ENCODE measurements at places on chromosomes 5 and 9.

DNA sequence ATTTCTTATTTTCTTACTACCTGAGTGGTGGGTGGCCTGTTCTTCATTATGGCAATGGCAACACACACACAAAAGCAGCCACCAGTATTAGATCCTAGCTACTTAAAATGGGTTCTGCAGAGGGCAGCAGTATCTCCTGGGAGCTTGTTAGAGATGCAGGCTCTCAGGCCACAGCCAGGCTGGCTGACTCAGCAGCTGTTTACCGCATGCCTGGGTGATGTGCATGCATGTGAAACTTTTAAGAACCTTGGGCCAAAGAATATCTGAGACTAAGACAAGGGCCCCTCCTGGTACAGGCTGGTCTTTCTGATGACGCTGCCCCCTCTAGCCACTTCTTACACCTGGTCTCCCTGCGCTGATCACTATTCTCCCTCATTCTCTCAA is 399.0 kb downstream of the MED10 start:
- DNase-seq, result no peak

- DNase-seq, result no peak
Measured at GRCh38 chr5:56143373-56143714, 89.8 kb downstream of the ANKRD55 start.

GRCh38 chr5:172496671-172497371 is 42.5 kb upstream of the SH3PXD2B start:
- no peak for DNase-seq

GRCh38 chr9:133772581-133772980 is 34.4 kb upstream of the SARDH start:
- no peak for DNase-seq

GRCh38 chr9:17531642-17532254 is 47.1 kb upstream of the SH3GL2 start:
- DNase-seq, result peak; percentile 50

DNA sequence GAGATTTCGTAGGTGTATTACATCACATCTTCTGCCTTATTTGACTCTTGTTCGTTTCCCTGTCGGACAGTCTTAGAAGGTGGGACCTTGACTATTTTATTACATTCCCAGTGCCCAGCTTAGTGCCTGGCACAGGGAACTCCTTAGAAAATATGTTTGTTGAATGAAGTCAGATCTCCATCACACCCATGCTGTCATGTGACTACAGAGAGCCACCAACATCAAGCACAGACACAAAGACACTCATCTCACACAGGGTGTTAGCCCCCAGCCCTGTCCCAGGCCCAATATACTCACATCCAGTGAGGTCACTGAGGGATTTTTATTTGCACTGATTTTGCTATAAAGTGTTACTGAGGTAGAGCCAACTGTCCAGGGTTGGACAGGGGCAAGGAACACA is 692 bp upstream of the SRA1 start:
- DNase-seq, result no peak

- DNase-seq, result no peak
Measured at GRCh38 chr5:174827558-174827957, 103.2 kb downstream of the MSX2 start.

GRCh38 chr5:111782216-111782615 is 25.2 kb upstream of the NREP start:
- DNase-seq, result no peak

GRCh38 chr9:8718121-8718725 is 918.6 kb upstream of the DMAC1 start:
- DNase-seq, result no peak

GRCh38 chr5:72353046-72353445 is 32.9 kb downstream of the PTCD2 start:
- DNase-seq, result no peak

- no peak for DNase-seq
Measured at GRCh38 chr5:148937830-148938521, 111.6 kb downstream of the ADRB2 start.

DNA sequence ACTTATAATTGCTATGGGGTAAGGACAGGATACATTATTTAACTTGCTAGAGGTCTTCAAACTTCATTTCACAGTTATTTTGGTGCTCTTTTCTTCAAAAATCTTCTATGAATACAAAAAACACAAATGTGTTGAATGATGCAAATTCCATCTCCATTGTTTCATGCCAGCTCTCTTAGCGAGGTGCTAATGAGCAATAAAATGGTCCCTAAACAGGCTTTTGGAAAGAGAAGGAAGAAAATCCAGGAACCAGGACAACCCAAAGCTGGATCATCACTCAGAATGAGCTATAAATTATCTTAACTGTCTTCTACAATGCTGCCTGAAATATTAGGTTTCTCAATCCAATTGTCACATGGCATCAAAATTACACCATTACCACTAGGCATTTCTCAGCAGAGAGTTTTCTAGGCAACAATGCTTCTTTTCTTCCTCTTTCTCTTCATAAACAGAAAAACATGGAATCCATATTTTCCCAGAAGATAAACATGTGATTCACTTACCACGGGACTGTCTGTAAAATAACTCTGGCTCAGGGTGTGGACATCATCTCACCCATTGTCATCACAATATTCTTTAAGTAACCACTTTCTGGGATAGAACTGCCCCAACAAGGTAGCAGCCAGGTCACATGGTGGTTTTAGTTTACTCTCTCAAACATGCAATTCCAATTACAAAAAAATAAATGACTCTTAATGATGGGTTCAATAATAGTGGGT is 249.4 kb downstream of the NPR3 start:
- no peak for DNase-seq

DNA sequence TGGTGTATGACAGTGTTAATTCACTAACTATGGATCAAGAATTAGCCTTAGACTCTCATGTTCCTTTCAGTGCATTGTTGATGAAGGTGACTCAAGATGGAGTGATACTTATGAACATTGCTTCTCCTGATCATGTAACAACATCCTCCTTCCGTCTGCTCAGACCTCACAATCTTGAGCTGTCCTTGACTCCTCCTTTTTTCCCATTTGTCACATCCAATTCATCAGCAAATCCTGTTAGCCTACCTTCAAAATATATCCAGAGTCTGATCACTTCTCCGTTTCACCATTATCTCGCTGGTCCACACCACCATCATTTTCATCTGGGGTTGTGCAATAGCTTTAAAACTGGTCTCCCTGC is 9.2 kb upstream of the SEMA6A start:
- no peak for DNase-seq

GRCh38 chr5:136457390-136458013 is 92.2 kb upstream of the TRPC7 start:
- DNase-seq, result no peak

DNA sequence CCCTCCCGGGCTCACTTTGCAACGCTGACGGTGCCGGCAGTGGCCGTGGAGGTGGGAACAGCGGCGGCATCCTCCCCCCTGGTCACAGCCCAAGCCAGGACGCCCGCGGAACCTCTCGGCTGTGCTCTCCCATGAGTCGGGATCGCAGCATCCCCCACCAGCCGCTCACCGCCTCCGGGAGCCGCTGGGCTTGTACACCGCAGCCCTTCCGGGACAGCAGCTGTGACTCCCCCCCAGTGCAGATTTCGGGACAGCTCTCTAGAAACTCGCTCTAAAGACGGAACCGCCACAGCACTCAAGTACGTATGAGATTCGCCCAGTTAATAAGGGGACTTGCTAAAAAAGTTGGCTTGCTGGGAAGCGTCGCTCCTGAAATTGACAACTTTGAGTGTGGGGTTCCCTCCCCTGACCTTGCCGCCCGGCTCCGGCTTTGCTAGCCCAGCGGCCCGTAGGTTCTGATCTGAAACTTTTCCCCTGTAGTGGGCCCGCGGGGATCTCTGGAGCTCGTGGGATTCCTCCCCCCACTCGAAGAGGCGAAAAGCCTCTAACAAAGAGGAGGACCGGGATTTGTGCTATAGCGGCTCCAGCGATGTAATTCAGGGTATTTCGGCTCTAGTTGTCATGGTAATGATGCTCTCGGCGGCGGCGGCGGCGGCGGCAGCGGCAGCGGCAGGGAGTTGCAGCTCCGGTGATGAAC is 572 bp downstream of the NR4A3 start:
- DNase-seq, result peak; percentile 8

DNA sequence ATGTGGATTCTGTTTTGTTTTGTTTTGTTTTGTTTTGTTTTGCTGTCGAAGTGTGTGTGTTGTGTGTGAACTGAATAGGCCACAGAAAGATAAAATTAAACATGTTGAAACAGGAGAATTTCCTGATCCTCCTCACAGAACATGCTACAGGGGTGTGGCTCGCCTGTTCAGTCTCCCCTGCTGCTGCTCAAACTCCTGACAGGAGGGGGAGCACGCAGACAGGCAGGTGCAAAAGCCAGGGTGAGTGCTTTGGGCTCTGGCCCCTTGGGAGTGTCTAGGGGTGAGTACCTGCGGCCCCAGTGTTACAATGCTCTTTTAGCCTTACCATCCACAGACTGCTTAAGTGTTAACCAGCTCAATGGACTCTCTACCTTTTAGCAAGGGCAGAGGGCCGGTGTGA is 473.5 kb downstream of the MAT2B start:
- no peak for DNase-seq

- DNase-seq, result no peak
Measured at GRCh38 chr5:129245489-129245888, 150.9 kb downstream of the ISOC1 start.

GRCh38 chr5:74631081-74631953 is 9.2 kb downstream of the ENC1 start:
- DNase-seq, result peak; percentile 70

- DNase-seq, result no peak
Measured at GRCh38 chr9:127314911-127315310, 50.3 kb downstream of the GARNL3 start.

DNA sequence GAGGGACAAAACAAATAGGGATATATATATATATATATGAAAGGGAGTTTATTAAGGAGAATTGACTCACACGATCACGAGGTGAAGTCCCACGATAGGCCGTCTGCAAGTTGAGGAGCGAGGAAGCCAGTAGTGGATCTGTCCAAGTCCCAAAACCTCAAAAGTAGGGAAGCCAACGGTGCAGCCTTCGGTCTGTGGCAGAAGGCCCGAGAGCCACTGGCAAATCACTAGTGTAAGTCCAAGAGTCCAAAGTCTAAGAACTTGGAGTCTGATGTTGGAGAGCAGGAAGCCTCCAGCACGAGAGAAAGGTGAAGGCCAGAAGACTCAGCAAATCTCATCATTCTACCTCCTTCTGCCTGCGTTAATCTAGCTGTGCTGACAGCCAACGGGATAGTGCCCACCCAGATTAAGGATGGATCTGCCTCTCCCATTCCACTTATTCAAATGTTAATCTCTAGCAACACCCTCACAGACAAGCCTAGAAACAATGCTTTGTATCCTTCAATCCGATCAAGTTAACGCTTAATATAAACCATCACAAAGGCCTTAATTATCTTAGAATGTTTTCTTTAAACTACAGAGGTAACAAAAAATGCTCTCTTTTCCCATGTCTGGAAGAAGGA is 23.8 kb upstream of the DAB2 start:
- DNase-seq, result peak; percentile 16

GRCh38 chr5:38600329-38601045 is 44.0 kb upstream of the LIFR start:
- peak; percentile 36 for DNase-seq

GRCh38 chr9:122190597-122191381 is 31.1 kb downstream of the MORN5 start:
- peak; percentile 67 for DNase-seq

- no peak for DNase-seq
Measured at GRCh38 chr5:135205632-135206349, 171.8 kb upstream of the PITX1 start.

GRCh38 chr9:101530076-101530711 is 3.5 kb upstream of the RNF20 start:
- DNase-seq, result peak; percentile 86

GRCh38 chr5:95730730-95731570 is at the start of gene RHOBTB3:
TSS of gene RHOBTB3 (plus strand) at chr5:95731336. CDS start at chr5:95731683, 347 bp downstream.
- peak; percentile 81 for DNase-seq

GRCh38 chr5:76163111-76163628 is 80.0 kb downstream of the SV2C start:
- DNase-seq, result no peak

- DNase-seq, result no peak
Measured at GRCh38 chr9:1748407-1748806, 266.7 kb upstream of the SMARCA2 start.

GRCh38 chr5:180097163-180097894 is 25.8 kb upstream of the RNF130 start:
- DNase-seq, result no peak

GRCh38 chr5:94031631-94032030 is 290.2 kb upstream of the POU5F2 start:
- DNase-seq, result no peak

- DNase-seq, result no peak
Measured at GRCh38 chr5:125245216-125245615, 498.8 kb upstream of the ZNF608 start.

DNA sequence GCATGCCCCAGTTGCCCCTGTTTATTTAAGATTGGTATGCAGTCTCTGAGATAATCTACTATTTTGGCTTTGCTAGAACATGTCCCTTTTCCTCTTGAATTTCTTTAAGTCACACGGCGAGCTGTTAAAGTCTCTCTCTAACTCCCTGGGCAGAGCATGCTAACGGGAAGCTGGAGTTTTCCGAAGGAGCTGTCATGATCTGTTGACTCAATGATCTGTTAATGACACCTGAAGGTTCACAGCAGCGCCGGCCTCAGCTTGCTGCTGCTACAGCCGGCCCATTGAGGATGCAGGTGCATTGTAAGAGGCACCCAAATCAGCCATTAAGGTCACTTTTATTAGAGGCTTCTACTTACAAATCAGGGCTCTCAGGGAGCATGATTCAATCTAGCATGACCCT is 1203.4 kb downstream of the MAT2B start:
- no peak for DNase-seq

DNA sequence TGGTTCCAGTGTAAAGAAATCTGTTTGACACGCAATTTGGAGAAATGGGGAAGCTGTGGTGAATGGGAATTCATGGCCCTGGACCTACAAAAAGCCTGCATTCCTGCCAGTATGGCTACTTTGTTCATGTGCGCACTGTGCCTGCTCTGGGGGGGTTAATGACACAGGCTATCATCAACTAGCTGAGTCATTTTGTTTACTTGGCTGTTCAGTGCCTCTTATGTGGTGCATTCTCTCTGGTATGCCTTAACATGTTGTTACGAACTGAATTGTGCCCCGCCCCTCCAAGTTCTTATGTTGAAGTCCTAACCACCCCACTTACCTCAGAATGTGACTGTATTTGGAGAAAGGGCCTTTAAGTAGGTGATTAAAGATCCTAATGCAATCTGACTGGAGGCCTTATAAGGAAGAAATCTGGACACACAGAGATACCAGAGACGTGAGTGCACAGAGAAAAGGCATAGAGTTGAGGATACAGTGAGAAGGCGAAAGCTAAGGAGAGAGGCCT is 20.4 kb upstream of the UBAP1 start:
- DNase-seq, result peak; percentile 63

Data from HT-29 (cell line).